ENCODE measurements at places on chromosomes 3 and 15.

DNA sequence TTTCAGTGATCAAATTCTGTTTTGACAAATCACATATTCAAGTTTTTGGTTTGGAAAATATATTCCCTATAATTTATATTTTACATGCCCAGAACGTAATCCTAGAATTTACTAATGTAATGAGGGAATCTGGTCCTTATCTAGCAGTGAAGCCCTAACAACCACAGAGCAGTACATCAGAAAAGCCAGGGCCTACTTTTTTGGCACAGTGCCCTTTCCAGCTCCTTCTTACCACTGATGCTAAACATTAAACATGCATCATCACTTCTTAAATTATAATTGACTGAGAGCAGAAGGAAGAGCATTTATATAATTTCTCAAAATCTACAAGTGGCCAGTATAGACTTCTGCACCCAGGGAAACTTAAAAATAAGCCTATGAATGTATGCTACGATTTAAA is 66.7 kb downstream of the FBXL22 start:
- DNase-seq: no peak

GRCh38 chr3:39651993-39652739 is 157.2 kb upstream of the MYRIP start:
- no peak for DNase-seq

DNA sequence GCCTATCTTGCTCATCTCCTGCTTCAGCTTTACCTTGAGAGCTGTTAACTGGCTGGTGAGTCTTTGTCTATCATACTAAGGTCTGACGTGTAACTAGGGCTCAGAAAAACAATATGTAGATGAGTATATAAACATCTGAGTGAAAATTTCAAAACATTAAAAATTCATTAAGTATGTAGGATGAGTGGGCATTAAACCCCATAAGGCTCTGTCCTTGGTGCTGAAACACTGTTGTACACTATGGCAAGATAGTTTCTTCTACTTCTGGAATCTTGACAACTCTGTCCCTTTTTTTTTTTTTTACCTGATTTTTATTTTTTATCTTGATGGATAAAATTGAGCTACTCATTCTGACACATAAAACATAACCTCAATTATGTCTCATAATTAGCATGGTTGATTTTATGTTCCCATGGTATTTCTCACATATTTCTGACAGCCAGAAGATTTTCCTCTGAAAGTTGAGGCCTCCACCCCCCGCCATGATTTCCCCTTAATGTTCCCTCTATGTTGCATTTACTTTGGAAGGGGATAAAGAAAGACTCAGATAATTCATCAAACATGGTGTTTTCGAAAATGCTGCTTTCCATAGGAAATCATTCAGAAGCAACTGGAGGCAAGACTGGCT is 54.3 kb downstream of the DGKG start:
- DNase-seq: no peak

DNA sequence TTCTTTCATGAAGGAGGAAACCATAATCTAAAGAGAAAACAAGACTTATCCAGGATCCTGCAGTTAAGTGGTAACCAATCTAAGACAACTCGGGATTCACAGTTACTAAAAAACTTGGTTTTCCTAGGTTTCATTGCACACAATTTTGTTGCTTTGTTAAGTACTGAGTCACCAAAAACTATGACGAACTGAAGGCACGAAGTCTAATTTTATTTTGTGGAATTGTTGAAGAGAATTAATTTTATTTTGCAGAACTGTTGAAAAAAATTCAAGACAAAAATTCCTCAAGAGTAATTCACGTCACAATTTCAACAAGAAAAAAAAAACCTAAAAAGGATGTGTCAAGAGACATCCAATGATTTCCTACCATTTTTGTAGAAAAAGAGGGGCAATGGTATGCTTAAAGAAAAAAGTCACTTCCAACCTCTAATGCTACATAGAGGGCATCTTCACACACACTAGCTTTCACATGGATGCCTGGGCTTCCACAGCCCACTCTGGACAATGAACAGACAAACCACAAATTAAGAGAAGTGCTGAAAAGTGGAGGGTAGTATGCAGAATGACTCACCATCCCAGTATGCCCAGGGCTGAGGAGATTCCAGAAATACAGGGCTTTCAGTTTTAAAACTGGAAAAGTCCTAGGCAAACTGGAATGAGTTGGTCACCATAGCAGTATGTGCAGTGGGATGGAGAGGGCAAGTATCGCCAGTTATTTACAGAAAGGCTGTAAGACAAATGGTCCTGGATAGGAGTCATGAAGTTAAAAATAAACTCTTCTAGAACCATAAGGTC is 29.2 kb downstream of the PLOD2 start:
- DNase-seq: no peak

- no peak for DNase-seq
Observed at GRCh38 chr15:78937132-78937739, 7.6 kb downstream of the CTSH start.

GRCh38 chr3:98563661-98564281 is 29.6 kb downstream of the CPOX start:
- DNase-seq: no peak

GRCh38 chr3:124206225-124207055 is 214.5 kb upstream of the ROPN1 start:
- DNase-seq: no peak

DNA sequence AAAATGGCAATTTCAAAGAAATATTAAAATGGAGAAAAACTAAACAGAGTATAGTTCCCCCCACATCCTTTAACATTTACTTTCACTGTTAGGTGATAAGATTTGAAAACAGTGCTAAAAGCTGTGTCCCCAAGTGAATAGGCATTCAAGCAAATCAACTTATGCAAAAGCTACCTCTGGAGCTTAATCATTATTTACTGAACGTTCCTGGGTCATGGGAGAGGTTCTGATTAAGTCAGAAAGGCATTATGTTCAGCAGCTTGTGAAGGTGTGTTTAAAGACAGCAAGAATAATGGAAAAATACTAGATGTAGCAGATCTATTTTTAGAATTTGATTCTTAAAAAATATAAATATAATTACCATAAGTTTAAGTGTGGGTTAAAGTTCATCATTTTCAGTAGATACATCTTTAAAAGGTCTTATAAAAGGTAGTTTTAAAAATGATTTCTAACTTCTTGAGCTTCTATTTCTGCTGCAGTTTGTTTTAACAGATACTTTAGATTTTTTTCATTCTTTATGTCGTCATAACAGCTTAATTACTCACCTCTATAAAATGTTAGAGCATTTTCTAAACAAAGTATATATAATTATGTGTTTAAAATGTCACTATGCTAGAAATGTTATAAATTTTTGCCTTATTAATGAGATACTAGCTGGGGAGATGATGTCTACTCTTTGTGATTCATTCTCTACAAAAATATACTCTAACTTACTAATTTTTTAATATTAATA is 127.9 kb downstream of the MITF start:
- no peak for DNase-seq

- no peak for DNase-seq
Observed at GRCh38 chr3:168914662-168915061, 748.9 kb downstream of the MECOM start.

DNA sequence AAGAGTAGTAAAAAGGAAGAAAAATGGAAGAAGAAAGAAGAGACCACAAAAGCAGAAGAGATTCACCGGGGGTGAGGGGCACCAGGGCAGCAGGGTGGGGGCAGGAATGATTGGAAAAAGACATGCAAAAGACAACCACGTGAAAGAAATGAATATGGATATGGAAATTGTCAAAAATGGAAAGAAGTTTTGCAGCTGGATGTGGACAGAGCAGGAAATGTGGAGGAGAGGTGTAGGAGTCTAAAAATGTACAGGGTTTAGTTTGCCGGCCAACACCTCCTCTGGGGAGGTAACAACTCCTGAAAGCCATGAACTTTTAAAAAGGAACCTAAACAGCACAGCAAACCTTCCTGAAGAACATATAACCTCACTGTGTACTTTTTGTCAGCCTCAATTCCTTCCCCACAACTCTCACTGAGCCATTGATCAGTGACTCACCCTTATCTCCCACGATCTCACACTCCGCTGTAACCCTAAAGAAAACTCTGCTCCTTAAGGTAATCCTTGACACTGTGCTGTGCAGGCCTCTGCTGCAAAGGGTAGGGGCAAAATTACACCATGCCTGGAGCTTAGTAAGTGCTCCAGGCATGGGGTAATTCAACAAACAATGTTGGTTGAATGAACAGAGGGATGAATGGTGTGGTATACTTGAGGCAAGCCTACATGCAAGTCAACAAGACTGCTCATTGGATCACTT is 100.2 kb upstream of the BOC start:
- no peak for DNase-seq

- no peak for DNase-seq
Observed at GRCh38 chr3:78281381-78281780, 1241.5 kb downstream of the ROBO2 start.

GRCh38 chr3:138457863-138458735 is 23.7 kb downstream of the ESYT3 start:
- no peak for DNase-seq

Data from effector memory CD8-positive, alpha-beta T cell (primary cell).